CD8-positive, alpha-beta memory T cell (primary cell): ENCODE measurements at places on chromosomes 16 and 17.

DNA sequence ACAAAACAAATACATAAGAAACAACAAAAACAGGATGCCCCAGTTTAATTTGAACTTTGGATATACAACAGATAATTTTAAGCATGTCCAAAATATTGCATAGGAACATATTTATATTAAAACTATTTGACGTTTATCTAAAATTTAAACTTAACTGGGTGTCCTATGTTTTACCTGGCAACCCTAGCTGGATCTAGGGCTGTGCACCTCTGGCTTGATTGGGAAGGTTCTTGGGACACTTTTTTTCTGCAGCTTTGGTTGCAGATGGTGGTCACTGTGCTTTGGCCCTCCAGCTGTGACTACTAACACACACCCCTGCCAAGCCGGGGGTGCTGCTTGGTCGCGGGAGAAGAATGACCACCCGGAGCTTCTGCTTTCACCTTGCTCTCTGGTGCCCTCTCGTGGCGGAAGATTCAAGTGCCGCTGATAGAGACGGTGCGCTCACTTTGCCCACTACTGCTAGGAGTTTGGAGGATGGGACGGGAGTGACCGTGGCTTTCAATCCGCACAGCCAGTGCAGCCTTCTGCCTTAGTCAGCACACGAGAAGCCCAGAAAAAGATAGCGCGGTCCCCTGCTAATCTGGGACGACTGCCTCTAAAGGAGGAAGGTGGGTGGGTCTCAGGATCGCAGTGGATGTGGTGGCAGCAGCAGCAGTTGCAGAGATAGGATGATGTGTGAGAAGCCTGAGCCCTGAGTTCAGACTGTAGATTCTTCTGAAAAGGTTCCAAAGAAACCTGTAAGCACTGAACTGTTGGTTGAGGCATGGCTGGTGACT is 6.7 kb downstream of the SPACA3 start:
- peak; percentile 68 for DNase-seq

DNA sequence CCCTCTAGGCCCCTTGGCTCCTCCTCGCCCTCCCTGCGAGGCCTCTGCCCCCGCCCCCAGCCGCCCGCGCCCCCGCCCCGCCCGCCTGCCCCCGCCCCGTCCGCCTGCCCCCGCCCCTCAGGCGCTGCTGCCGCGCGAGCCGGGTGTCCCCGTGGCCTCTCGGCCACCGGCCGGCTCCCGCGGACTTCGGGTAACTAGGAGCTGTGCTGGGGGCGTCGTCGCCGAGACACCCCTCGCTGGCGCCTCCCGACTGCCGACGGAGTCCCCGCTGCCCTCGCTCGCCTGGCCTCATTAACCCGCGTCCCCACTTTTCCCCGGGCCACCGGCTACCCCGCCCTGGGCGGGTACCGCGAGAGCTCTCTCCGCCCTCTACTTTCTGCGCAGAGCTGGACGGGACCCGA is at the start of gene TLCD1:
TSS of gene TLCD1 (minus strand) at position 8 of the 401 bp plus-strand sequence. CDS start 136 bp downstream, outside the sequence.
- DNase-seq, result peak; percentile 69

DNA sequence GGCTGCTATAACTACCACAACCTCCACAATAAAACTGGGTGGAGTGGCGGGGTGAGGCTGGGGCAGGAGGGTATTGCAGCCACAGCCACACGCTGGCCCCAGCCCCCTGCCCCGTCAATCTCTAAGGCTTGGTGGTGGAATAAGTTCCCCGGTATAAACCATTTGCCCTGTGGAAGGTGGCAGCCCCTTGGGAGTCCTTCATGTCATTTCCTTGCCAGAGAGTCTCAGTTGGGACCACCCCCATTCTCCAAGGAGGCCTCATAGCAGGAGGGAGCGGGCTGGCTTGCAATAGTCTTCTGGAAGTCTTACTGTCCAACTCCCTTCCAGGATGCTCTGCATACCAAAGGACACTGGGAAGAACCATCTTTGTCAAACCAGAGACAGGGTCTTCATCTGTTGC is 19.4 kb downstream of the CD300A start:
- DNase-seq, result no peak

GRCh38 chr16:11788914-11789313 is 8.1 kb downstream of the ZC3H7A start:
- DNase-seq, result no peak

GRCh38 chr17:4019275-4019674 is 55.0 kb upstream of the ATP2A3 start:
- DNase-seq, result no peak

DNA sequence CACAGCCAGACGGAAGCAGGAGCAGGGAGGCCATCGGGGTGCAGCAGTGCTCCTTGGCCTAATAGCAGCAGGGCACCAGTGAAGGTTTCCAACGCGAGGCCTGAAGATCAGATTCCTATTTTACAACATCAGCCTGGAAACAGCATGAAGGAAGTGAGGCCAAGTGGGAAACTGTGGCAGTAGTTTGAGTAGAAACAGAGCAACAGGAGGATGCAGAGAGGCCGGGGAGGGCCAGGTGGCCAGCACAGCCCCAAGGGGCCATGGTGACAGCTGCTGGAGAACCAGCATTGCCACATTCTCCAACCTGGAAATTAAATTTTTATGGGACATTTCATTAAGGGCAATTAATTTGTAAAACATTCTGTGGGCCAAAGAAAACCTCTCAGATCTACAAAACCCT is 3.4 kb upstream of the ANKRD11 start:
- no peak for DNase-seq

DNA sequence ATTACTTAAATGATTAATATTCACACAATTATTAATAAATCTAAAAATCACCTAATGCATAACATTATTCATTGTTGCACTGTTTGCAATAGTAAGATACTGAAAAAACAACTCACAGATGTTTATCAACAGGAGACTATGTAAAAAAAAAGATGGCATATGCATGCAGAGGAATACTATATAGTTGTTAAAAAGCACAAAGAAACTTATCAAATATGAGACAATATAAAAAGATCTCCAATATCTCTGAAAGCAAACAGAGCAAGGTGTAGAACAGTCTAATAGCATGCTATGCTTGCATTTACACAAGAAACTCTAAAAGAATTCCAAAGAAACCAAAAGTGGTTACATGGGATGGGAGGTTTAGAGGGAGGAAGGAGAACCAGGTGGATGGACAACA is 3.7 kb downstream of the RNF157 start:
- DNase-seq, result no peak

GRCh38 chr17:79414063-79414792 is 196.6 kb downstream of the RBFOX3 start:
- no peak for DNase-seq

GRCh38 chr17:21400816-21401593 is 24.8 kb downstream of the KCNJ12 start:
- no peak for DNase-seq

- DNase-seq, result peak; percentile 40
Observed at GRCh38 chr17:17391668-17392370, 85.0 kb upstream of the MED9 start.

- no peak for DNase-seq
Observed at GRCh38 chr17:11406716-11407115, 165.7 kb downstream of the SHISA6 start.

- DNase-seq, result no peak
Observed at GRCh38 chr17:70324031-70324430, 154.7 kb downstream of the KCNJ2 start.

DNA sequence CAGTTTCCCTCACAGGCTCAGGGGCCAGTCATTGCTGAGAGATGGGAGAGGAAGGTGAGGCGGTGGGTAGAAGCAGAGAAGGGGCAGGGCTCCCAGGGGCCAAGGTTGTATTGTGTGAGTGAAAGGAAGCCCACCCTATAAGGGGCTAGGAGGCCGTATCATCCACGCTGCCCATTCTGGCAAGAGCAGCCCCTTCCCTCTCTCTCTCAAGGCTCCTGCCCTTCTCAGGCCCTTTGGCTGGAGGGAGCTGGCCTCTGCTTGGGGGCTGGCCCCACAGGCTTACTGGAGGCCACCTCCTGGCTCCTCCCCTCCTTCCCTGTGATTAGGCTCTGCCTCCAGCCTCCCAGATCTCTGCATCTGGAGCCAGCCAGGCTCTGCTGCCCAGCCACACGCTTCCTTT is 7.6 kb downstream of the TBKBP1 start:
- no peak for DNase-seq
